ENCODE measurements at places on chromosomes 4 and X.

DNA sequence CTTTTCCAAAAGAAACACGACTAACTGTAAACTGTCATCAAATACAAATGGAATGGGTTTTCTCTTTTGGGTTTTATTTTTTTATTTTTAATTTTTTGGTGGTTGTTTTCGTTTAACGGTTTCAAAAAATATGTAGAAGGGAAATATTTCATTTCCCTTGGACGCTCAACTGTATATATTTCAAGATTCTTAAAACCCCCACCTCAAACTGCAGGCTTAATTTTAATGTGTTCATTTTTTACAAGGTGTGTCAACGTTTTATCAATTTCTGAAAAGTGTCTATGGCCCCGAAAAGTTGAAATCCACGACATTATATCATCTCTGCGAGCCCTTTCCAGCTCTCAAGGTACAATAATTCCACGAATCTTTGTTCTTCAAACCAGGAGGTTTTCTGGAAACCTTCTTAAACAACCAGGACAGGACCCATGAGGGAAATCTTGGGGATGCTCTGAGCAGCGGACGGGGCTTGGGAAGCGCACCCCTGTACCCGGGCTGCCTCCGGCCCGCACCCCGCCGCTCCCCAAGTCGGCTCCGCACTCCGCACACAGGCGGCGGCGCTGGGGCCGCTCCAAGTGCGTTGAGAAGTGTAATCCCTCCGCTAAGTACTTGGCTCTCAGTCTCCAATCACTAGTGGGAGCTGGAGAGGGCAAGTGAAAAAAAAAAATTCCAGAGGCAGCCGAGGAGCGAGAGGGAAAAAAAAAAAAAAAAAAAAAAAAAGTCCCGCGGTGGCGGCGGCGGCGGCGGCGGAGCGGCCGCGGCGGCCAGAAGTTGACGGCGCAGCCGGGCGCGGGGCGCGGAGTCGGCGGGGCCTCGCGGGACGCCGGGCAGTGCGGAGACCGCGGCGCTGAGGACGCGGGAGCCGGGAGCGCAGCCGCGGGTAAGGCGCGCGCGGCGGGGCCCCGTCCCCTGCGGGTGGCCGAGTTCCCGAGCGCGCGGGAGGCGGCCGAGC lies at the start of gene BMPR1B:
Gene BMPR1B, plus strand, starts transcription at position 764 of the 949 bp plus-strand sequence. CDS start 346,470 bp downstream, outside the sequence.
- DNase-seq: no peak

DNA sequence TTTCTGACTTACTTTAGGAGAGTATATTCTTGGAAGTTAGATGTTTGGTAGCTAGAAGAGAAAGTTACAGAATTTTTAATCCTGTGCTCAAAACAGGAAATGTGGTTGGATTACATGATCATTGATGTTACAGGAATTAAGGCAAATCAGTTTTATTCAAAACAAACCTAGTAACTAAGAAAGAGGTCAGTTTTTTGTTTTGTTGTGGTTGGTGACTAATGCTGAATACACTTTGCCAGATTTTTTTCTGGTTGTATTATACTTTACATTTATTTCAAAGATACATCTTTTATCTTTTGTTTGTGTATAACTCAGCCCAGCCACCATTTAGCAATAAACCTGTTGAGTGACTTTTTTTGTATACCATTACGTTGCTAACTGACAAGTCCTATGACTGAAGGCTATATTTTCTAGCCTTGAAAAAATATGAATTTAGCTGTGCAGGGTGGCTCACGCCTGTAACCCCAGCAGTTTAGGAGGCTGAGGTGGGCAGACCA lies 116.7 kb downstream of the KLHL8 start:
- DNase-seq: no peak

GRCh38 chr4:1305261-1305711 lies 15.6 kb downstream of the MAEA start:
- DNase-seq: no peak

DNA sequence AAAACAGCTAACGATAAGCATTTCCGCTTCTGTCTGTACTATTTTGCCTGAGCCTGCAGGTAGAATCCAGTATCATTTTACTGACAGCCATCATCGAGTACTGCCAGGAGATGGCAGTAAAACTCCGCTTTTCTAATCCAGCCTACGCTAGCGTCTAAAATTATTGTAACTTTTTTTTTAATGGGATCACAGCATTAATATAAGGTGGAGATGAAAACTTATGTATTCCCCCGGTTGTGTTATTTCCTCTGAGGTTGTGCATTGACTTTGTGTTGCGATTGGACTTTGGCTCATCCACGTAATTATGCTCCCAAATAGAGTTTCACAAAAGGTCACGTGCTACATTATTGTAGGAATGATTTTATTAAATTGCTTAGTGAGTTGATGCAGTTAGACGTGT lies 248.1 kb downstream of the C4orf33 start:
- peak; percentile 2 for DNase-seq

- no peak for DNase-seq
Measured at GRCh38 chr4:154044742-154045485, 256.0 kb upstream of the SFRP2 start.

DNA sequence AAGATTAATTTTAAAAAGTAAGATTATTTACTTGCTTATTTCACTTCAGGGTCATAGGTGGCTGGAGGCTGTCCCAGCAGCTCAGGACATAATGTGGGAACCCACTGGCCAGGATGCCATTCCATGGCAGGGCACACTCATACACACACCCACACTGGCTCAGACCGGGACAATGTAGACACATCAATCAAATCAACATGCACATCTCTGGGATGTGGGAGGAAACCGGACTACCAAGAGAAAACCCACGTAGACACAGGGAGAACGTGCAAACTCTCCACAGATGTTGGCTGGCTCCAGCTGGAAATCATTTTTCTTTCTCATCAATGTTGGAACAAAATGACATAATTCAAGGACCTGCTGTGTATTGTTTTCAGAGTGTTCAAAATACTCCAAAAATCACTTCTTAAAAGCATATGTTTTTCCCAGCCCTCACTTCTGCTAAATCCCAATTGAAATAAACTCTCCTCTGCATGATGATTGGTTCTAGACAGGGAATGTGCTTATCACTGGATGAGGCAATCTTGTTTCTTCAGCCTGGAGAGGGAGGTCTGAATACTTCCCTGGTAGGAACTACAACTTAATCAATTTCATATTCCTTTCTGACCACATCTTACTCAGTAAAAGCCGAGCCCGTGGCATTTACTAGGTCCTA lies 18.6 kb upstream of the CPE start:
- DNase-seq: no peak

GRCh38 chr4:177879851-177880250 lies 437.6 kb upstream of the AGA start:
- DNase-seq: no peak

DNA sequence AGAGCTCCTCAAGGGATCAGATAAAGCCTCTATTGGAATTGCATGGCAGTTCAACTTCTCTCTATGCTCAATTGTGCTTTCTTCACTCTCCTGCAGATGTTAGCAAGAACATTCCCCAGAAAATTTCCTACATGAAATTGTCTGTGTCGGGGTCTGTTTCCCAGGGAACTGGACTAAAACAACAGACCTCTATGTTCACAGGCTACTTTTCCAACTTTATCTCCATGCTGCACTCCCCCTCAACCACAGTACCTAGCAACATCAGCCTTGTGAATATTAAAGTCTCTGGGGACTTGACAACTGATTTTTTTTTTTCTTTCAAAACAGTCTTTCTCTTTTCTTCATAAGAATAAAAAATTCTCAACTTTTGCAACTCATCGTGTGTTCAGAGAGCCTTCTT lies 1470.8 kb upstream of the ADGRL3 start:
- DNase-seq: no peak

- DNase-seq: no peak
Measured at GRCh38 chrX:40172401-40173142, 74.8 kb upstream of the BCOR start.

DNA sequence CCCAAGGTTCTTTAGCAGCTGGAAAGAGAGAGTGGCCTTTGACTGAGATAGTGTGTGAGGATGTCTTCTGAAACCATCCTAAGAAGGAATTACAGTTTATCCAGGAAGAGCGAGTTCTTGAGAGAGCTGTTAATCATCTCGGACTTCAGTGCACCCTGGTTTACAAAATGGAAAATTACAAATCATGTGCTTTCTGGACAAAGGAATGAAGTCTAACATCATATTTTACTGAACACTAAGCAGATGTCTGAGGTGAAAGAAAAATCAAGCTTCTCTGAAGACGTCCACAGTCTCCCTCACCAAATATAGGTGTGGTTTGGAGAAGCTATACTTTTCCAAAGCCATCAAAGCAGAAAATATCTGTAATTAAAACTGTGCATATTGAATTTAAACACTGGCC lies 30.8 kb upstream of the CYP2U1 start:
- no peak for DNase-seq

DNA sequence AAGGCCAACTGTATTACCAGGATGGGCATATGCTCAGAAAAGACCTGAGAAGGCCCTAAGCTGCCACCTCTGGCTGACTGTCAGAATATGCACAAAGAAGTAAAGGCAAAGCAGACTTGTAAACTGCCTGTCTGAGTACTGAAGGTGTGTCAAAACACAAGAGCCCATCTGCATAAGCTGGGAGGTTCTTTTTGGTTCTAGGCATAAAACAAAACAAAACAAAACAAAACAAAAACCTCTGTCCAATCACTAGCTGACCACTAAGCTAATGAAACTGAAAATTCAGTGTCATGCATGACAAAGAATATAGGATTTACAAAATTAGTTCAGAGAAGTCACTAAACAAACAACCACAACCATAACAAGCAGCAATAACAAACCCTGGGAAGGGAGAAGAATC lies 20.6 kb downstream of the SH3D19 start:
- DNase-seq: no peak

- DNase-seq: no peak
Measured at GRCh38 chr4:95044324-95044837, 286.6 kb downstream of the BMPR1B start.

- DNase-seq: peak; percentile 38
Measured at GRCh38 chr4:71186566-71187403, 152.0 kb upstream of the SLC4A4 start.

- DNase-seq: no peak
Measured at GRCh38 chr4:125125276-125125675, 189.5 kb upstream of the FAT4 start.

- no peak for DNase-seq
Measured at GRCh38 chr4:181254771-181255170, 988.4 kb upstream of the TENM3 start.

- no peak for DNase-seq
Measured at GRCh38 chrX:37824491-37825214, 22.7 kb downstream of the DYNLT3 start.
